ENCODE measurements at places on chromosomes 6 and 20.

DNA sequence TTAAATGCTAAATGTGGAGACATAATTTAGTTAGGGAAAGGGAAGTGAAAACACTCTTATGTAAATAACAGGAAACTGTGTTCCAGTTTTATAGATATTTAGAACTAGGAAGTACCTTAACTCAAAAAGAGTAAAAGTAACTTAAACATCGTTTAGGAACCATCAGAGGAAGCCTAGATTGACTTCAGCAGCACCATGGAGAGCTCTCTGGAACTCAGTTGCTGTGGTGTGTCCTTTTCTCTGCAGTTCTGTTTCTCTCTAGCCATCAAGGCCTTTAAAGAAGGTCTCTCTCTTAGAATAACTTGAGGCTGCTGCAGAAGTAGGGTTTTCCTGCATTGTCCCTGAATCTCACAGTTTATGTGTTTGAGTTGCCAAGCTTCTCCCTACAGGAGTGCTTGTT is 26.9 kb downstream of the CLVS2 start:
- DNase-seq = no peak

DNA sequence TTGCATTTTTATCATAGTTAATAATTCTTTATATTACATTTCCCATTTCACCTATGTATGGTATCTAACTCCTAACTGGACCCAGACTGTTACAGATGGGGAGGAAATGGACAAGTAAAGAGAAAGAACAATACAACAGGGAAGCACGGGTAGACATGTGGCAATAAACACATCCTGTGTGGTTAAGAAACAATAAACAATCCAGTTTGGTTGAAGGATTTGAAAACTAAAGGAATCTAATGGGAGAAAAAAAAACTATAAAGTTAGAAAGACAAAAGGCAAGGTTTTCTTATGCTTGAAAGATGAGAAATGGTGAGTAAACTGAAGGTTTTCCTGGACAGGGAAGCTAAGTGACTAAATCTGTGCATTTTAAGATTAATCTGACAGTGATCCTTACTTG is 34.9 kb upstream of the ALDH8A1 start:
- DNase-seq = no peak

GRCh38 chr6:13355999-13356785 is 27.9 kb upstream of the TBC1D7 start:
- peak; percentile 35 for DNase-seq

DNA sequence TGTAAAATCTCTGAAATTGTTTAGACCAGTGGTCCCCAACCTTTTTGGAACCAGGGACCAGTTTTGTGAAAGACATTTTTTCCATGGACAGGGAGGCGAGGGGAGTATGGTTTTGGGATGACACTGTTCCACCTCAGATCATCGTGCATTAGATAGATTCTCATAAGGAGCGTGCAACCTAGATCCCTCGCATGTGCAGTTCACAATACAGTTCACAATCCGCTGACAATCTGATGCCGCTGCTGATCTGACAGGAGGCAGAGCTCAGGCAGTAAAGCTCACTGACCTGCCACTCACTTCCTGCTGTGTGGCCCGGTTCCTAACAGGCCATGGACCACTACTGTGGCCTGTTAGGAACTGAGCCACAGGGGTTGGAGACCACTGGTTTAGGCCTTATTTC is 115.2 kb downstream of the EPM2A start:
- no peak for DNase-seq

DNA sequence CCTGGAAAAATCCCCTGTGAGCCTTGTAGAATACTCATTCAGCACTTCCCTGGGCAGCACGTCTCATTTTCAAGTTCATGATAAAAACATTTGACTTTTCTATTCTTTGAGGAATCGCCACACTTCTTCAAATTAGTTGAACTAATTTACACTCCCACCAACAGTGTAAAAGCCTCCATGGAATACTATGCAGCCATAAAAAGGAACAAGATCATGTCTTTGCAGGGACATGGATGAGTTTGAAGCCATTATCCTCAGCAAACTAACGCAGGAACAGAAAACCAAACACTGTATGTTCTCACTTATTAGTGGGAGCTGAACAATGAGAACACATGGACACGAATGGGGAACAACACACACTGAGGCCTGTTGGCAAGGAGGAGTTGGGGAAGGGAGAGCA is 102.0 kb upstream of the HEY2 start:
- no peak for DNase-seq

DNA sequence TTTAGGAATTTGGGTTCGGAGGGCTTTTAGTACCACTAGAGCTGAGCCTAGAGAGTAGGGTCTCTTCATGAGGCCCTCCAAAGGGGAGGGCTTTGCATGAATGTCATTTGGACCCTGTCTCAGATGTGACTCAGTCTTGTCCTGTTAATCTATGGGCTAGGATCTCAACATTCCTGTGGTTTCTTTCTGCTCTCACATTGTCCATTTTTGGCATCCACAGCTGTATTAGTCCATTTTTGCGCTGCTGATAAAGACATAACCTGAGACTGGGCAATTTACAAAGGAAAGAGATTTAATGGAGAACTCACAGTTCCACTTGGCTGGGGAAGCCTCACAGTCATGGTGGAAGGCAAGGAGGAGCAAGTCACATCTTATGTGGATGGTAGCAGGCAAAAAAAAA is 61.0 kb downstream of the CRYBG1 start:
- no peak for DNase-seq

GRCh38 chr6:116439522-116440051 is 21.6 kb upstream of the CALHM6 start:
- DNase-seq = no peak

DNA sequence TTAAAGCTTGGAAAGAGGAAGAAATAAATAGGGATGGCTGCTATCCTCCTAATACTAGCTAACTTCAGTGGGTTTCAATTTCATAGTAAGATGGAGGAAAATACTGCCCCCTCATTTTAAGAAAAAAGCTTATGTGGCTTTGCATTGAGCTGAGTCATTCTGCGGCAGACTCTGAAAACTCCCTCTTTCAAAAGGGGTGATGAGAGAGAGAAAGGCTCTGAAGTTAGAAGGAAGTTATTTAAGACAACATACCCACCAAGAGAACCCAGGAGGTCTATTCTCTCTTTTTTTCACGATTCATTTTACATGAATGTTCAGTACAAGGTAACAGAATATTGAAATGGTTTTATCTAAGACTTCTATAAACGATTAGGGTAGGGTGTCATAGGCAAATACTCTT is 4.5 kb downstream of the PRDM13 start:
- DNase-seq = no peak

- no peak for DNase-seq
Observed at GRCh38 chr6:137744877-137745276, 122.2 kb upstream of the TNFAIP3 start.

DNA sequence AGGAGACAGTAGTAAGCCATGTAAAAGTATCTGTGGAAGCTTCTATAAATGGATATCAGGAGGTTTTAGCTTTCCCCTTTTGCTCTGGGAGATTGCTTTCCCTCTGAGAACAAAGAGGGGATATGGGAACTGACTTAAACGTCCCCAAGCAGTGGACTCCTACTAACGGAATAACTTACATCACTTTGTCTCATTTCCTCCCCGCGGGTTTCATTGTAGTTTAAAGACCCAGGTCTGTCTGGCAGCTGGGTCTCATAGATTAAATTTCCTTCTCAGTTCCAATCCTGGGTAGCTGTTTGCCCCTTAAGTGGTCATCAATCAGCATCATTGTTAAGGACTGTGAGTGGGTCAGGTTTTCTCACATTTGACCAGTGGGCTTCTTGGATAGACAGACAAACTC is 68.7 kb downstream of the PLAGL1 start:
- no peak for DNase-seq

GRCh38 chr6:142444376-142444775 is 142.6 kb downstream of the ADGRG6 start:
- no peak for DNase-seq

GRCh38 chr20:8523684-8524083 is 391.6 kb downstream of the PLCB1 start:
- DNase-seq = no peak

GRCh38 chr6:10626154-10626741 is 68.2 kb downstream of the C6orf52 start:
- DNase-seq = no peak

DNA sequence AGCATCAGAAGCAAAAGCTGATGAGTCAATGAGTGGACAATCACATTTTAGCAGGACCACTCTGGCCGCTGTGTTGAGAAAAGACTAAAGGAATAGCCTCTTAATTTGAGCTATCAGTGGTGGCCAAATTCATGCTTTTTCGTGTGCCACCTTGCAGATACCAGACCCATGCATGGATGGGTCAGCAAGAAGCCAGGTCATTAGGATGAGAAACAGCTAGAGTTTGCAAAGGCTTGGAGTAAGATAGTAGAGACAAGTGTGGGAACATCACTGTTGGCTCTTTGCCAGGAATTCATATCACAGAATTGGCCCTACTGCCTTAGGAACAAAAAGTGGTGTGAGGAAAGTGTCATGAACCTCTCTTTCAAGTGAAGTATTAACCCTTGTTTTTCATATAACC is 25.5 kb downstream of the MRAP2 start:
- DNase-seq = no peak

- DNase-seq = no peak
Observed at GRCh38 chr6:132683543-132683942, 24.6 kb upstream of the TAAR1 start.

DNA sequence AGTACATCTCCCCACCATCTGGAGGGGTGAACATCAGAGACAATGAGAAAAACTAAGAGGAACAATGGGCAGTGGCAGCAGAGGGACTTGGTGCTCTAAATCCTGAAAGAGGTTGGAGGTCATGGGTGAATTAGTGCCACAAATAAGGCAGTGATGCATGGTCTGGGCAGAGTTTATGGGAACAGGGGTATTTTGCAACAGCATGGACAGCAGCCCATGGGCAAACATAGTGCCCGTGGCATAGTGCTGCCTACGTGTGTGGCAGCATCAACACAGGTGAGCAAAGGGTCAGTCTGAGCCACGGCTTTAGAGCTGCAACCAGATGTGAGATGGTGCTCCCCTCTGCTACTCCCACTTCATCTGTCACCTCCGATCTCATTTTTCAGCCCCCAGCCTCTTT is 459.1 kb upstream of the CITED2 start:
- no peak for DNase-seq

DNA sequence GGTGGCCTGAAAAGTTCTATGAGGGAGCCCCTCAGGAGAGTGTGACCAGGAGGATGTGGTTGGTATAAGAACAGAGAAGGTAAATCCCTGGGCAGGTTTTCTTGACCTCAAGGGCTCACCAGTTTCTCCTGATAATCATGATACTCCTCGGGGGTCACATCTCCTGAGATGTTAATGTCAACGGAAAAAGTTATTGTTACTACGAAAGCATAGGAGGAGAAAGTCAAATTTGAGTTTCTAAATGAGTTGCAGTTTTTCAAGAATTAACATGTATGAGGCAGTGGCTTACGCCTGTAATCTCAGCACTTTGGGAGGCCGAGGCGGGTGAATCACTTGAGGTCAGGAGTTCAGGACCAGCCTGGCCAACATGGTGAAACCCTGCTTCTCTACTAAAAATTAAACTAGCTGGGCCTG is 23.4 kb downstream of the MGME1 start:
- DNase-seq = peak; percentile 73

DNA sequence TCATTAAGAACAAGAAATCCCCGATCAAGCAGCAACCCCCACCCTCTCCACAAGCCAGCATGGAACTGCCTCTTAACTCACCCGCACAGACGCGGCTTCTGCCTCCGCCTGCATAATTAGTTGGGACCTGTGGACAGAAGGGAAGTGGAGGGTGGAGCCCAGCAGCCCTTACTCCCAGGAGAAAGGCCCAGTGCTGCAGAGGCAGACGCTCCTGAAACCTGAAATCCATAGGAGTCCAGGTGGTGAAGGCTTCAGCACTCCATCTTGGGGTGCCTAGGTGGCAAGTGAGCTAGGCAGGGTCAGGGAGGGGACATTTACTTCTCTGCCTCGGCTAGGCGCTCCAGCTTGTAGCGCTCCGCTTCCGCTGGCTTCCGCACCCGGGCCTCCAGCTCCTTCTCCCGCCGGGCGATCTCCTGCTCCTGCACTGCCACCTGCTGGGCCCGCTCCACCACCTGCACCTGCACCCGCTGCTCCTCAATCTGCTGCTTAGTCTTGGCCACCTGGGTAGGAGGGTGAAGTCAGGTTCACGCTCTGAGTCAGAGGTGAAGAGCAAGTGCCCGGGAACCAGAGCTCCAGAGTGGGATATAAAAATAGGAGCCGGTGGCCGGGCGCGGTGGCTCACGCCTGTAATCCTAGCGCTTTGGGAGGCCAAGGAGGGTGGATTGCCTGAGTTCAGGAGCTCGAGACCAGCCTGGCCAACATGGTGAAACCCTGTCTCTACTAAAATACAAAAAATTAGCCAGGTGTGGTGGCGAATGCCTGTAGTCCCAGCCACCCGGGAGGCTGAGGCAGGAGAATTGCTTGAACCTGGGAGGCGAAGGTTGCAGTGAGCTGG is 10.7 kb downstream of the TUBB start:
- DNase-seq = peak; percentile 93

GRCh38 chr6:55772730-55773129 is 102.7 kb downstream of the BMP5 start:
- DNase-seq = no peak

- DNase-seq = no peak
Observed at GRCh38 chr6:3862038-3862437, 12.9 kb downstream of the FAM50B start.

DNA sequence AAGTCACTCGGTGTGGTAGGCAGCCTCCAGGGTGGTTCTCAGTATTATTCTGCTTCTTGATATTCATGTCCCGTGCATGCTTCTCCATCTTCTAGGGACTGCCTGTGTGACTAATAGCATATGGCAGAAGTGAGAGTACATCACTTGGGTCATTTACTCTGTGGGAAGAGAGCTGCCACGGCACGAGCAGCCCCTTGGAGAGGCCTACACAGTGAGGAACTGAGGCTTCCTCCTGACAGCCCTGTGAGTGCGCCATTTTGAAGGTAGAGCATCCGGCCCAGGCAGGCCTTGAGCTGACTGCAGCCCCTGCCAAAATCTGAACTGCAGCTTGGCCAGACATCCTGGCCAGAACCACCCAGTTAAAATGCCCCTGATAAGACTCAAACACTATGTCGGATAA is 17.3 kb upstream of the MCUR1 start:
- DNase-seq = no peak

- DNase-seq = no peak
Observed at GRCh38 chr6:14985366-14985765, 260.5 kb upstream of the JARID2 start.

DNA sequence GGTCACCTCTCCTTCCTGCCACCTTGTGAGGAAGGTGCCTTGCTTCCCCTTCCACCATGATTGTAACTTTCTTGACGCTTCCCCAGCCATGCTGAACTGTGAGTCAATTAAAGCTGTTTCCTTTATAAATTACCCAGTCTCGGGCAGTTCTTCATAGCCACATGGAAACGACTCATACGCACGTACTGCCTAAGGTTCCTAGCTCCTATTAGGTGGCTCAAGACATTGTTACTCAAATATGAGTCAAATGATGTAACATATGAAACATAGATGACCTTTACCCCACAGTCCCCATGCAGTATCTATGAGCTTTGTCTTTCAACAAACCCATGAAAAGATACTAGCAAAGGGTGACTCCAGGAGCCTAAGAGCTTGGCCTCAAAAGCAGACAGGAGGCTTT is 98.3 kb downstream of the SIM1 start:
- no peak for DNase-seq

Measured in activated CD4-positive, alpha-beta T cell treated with anti-CD3 and anti-CD28 coated beads for 48 hours (primary cell).